ENCODE measurements at places on chromosomes 5 and 9.

- DNase-seq = no peak
Measured at GRCh38 chr5:73419117-73419464, 29.5 kb downstream of the FOXD1 start.

DNA sequence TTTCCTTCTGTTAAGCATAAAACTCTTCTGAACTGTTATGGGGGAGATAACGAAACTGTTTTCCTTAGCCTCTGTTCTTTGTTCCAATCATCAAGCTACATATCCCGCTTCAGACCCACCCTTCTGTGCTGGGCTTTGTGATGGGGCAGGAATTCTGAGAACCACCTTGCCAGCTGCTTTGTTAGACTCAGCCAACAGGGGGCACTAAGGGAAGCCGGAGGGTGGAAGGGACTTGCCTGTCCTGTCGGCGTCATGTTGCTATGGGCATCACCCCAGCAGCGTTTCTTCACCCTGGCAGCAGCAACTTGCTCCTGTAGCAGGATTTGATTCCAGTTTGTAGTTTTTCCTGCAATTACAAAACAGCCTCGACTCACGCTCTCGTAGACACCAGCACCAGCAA lies 169.1 kb downstream of the CAAP1 start:
- DNase-seq = no peak

- DNase-seq = no peak
Measured at GRCh38 chr5:154429341-154429740, 16.5 kb upstream of the SAP30L start.

GRCh38 chr9:6128030-6128429 lies 87.6 kb upstream of the IL33 start:
- no peak for DNase-seq

GRCh38 chr5:117624201-117624600 lies 1049.6 kb upstream of the SEMA6A start:
- no peak for DNase-seq

DNA sequence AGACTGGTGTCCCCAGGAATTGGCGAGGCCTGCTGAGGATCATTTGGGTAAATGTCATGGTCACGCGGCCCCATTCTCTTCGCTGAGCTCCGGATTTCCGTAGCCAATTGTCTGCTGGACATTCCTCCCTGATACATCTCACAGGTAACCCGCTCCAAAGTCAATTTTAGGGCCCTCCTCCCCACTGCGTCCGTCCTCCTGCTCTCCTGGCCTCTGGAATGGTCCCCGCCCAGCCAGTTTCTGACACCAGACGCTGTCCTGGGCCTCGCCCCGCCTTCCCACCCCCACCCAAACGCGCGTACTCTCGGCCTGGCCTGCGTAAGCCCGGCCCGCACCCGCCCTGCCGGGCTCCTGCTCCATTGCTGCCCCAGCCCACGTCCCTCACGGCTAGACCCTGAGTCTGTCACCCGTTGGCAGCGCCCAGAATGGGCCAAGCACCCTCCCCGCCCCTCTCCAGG lies 202.0 kb downstream of the AUH start:
- DNase-seq = no peak

DNA sequence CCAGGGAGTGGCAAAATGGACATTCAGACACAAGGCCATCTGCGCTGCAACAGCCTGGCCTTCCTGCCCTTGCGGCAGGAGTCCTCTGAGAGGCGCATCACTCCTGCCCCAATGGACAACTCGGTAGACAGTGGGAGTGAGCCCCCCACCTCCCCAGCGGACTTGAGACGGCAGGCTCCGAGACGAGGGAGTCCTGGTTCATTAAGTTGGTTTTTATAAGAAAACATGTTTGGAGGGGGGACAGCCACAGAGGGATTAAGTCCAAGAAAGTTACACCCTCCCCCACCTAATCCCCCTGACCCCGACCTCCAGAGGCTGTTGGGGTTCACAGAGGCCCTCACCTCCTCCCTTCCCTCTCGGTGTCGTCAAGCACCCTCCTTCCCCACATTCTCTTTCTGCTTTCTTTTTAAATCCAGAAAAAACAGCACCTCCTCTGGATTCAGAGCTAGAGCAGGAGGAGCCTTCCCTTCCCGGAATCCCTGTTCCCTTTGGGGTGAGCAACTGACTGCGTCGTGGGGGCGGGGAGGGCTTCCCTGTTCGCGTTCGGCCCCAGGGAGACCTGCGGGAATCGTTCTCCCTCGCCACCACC lies 1.8 kb upstream of the EGR1 start:
- DNase-seq = no peak

Data from SW 1271 (cell line).